ENCODE measurements at places on chromosomes 1 and 21.

GRCh38 chr1:26078286-26079177, 11.1 kb upstream of the TRIM63 start:
- DNase-seq, result no peak

- DNase-seq, result no peak
Observed at GRCh38 chr1:180928331-180929230, 15.9 kb downstream of the KIAA1614 start.

DNA sequence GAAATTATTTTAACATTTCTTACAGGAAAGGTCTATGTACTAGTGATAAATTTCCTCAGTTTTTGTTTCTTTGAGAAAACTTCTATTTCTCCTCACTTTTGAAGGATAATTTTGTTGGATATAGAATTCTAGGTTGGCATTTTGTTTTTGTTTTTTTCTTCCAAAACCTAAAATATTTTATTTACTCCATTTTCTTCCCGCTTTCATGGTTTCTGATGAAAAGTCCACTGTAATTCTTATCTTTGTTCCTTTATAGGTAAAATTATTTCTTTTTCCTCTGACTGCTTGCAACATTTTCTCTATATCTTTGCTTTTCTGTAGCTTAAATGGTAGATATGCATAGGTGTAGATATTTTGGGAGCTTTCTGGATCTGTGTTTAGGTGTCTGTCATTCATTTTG, 153.9 kb upstream of the DSCAM start:
- no peak for DNase-seq

GRCh38 chr1:16266411-16267118, 29.6 kb upstream of the CPLANE2 start:
- DNase-seq, result no peak

DNA sequence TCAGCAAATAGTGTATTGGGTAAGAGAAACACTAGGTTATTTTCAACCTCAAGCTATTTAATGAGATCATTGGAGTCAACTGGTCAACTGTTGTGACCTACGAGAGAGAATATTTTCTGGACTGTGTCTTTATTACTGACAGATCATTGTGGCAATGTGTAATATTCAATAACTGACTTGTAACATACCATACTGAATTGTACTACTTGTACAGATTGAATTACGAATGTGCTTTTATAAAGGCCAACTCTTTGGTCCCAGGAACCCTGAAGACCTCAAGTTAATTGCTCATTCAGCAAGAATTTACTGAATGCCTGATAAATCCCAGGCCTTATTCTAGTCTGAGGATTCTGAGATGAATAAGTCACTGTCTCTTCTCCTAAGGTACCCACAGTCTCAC, 56.1 kb upstream of the CAMK1G start:
- no peak for DNase-seq

GRCh38 chr1:154445040-154445472, 39.9 kb downstream of the IL6R start:
- DNase-seq, result no peak

GRCh38 chr1:196774175-196774574, 465 bp upstream of the CFHR3 start:
- DNase-seq, result no peak

- DNase-seq, result no peak
Observed at GRCh38 chr1:184242507-184242943, 144.3 kb upstream of the C1orf21 start.

DNA sequence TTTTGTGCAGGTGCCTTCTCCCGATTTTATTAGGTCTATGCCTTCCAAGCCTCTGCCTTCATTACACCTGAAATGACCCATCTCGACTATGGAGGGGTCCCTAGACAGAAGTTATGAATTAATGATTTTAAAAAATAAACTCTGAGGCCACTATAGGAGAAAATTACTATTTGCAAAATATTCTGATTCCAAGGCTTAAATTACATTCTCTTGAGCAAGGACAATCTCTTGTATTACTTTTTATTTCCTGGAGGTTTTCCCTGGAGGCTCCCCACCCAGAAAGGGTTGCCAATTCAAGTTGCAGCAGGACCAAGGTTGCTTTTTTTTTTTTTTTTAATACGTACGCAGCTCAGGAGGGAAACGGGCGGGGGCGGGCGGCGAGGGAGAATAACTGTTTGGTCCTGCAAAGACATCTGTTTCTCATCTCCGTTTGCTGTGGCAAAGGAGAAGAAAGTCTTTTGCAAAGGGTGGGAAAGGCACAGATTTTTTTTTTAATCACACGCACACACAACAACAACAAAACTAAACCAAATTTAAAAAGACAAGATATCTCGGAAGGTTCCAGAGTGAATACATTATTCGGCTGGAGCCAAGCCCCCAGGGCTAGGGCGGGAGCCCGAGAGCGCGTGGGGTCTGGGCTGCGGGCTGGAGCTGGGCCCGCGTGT, 618 bp upstream of the SERTAD4 start:
- DNase-seq, result no peak

DNA sequence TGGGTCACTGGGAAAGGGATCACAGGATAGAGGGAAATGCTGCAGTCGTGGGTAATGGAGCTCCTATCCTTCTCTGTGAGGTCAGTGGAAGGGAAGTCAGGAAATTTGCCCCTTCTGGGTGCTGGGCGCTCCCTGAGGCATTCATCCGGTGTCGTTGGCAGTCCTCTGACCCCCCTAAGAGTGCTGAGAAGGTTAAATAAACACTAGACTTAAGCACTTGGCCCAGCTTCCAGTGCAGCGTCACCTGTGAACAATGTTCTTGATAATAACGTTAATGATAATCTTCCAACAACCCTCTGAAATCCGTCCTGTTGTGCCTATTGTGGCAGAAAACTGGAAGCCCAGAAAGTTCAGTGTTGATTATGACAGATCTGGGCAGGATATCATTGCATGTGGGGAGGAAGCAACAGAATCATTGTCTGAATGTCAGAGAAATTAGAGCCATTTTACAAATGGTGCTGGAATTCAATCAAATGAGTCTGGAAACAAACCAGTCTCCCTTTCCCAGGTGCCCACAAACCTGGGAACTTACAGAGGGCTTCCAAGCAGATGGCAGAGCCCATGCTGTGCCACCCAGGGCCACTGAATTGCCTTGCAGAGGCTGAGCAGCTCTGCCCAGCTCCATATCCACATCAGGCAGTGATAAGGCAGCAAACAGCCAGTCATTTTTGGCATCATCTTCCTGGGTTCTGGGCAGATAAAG, 216.8 kb downstream of the KAZN start:
- no peak for DNase-seq

DNA sequence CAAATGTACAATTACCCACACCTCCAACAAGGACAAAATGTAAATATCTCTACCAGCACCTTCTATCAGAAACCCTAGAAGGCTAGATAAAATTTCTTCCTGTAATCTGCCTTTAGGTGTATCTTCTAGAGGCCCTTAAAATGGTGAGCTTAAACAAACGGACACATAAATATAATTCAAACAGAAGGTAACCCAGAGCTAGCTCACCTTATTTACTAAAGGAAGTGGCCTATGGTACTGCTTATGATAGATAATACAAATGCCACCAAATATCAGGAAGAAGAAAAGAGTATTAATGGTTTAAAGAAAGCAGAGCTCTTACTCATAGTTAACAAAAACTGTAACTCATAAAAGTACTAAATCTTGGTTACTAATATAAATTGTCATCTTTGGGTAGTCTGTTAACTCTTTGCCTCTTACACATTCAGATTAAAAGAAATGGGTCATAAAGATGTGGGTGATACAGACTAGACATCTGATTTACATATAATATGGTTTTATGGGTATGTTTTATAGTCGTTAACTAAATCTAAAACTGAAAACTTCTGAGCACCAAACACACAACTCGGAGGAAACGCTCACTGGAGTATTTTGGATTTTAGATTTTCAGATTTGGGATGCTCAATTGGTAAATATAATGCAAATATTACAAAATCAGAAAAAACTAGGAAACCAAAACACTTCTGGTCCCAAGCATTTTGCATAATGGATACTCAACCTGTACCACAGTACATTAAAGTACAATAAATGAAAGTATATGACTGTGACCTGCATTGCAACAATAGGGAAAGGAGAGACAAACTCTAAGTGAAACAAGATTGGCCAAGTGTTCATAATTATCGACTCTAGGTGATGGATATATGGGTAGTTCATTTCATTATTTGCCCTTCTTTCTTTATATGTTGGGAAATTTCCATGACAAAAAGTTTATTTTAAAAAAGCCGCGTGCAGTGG, 23.2 kb downstream of the TRIT1 start:
- no peak for DNase-seq

All from stimulated activated CD4-positive, alpha-beta T cell treated with anti-CD3 and anti-CD28 coated beads, Interleukin-15, amount 100 ng/mL, for 1 hour (primary cell).